ENCODE measurements at places on chromosomes 5 and 9.
A peak's percentile ranks its signal among the peaks of the same experiment; 100 is the strongest.

GRCh38 chr5:71782393-71782770 is 63.3 kb downstream of the CARTPT start:
- no peak for DNase-seq

- no peak for DNase-seq
Observed at GRCh38 chr9:119841016-119841415, 471.8 kb upstream of the BRINP1 start.

- no peak for DNase-seq
Observed at GRCh38 chr9:125436613-125437443, 175.2 kb downstream of the GAPVD1 start.

GRCh38 chr5:74311961-74312360 is 328.6 kb downstream of the ENC1 start:
- DNase-seq = no peak

DNA sequence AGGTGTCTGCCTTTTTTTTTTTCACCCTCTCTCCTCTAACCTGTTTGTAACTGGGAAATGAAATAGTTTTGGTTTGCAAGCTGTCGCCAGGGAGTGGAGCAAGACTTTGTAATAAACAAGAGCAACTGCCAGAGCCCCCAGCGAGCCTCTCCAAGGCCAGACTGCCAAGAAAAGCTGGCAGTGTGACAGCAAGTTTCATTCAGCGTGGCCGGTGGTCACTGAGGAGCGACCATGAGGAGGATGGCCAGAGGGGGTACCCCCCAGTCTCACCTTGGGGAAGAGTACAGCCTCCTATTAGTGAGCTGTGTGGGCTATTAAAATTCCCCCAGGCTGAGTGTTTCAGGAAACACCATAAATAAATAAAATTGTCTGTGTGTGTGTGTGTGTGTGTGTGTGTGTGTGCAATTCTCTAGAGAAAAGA is 49.9 kb downstream of the ZFAND5 start:
- DNase-seq = peak; percentile 63

DNA sequence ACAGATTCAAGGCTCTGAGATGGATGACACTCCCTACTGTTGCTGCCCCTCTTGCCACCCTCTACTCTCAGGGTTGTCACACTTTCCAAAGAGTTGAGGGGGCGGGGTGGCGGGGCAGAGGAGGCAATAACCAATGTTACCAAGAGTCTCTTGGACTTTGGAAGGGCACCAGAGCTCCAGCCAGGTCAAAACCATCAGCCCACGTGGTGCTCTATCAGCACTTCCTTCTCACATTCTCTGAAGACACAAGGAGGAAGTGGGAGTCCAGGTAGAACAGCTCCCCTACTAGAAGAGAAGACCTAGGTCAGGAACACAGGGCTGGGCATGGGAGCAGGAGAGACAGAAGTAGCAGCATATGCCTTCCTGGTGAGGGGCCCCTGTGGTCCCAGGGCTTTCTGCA is 33.0 kb upstream of the PIK3R1 start:
- no peak for DNase-seq

DNA sequence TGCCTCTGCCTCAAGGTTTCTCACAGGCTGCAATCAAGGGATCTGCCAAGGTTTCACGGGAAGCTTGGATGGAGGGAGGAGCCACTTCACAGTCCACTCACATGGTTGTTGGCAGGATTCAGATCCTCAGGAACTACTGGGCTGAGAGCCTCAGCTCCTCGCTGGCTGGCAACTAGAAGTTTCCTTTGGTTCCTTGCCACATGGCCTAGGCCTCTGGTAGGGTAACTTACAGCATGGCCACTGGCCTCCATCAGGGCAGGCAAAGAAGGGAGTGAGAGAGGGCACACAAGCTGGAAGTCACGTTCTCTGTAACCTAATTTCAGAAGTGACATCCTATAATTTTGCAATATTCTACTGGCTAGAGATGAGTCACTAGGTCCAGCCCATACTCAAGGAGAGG is 32.2 kb downstream of the SPOCK1 start:
- no peak for DNase-seq

DNA sequence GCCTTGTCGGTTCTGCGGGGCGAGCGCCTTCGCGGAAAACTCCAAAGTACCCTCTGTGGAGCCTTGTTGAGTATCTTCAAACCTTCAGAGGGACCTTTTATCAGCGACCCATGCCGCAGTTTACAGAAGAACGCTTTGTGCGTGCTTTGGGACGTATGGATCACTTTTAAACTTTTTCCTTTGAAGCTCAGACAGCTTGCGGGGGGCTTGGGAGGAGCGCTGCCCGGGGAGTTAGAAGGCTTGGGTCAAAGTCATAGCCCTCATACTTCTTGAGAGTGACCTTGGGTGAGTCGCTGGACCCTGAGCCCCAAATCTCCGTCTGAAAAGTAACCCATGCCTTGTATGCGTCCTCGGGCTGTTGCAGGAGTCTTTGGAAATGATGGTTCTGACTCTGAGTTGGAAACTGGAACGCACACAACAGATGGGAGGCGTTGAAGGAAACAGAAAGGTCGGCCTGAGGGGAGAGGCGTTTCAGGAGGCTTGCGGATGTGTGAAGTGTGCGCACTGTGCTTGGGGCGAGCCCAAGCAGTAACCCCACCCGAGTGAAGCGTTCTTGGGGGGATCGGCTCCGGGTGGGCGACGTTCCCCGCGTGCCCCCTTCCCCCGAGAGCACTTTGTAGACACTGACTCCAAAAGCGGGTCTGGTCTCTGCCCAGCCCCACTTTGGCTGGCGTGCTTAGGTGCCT is 661 bp upstream of the SLC25A51 start:
- no peak for DNase-seq

DNA sequence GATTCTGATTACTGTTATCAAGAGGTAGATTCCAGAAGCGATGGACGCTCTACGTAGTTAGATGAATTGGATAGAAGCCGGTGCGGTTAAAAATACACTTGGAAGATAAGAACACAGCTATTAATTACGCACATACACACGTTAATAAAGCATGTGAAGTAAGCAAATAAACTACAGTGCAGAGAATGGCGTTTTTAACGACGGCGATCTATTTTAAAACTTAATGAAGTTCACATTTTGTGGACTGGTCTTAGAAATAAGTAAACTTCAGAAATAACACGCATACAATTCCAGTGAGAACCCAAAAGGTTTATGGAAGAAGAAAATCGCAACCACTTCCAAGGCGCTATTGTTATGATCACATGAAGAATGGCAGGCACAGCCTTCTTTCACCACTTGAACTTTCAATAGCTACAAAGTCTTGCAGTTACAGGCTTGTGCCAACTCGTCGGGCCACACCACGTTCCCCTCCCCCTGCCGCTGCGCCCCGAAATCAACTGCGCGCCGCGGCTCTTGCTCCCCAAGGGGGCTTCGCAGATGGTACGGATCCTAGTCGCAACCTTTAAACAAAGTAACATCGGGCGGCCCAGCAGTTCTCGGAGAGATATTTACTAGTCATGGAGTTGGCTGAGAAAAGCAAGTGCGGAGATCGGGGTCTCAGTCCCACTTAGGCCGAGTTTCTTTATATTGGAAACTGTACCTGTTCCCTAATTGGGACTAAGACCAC is 866 bp upstream of the SEMA6A start:
- DNase-seq = no peak

GRCh38 chr9:26656003-26656870 is 236.4 kb downstream of the CAAP1 start:
- DNase-seq = no peak

DNA sequence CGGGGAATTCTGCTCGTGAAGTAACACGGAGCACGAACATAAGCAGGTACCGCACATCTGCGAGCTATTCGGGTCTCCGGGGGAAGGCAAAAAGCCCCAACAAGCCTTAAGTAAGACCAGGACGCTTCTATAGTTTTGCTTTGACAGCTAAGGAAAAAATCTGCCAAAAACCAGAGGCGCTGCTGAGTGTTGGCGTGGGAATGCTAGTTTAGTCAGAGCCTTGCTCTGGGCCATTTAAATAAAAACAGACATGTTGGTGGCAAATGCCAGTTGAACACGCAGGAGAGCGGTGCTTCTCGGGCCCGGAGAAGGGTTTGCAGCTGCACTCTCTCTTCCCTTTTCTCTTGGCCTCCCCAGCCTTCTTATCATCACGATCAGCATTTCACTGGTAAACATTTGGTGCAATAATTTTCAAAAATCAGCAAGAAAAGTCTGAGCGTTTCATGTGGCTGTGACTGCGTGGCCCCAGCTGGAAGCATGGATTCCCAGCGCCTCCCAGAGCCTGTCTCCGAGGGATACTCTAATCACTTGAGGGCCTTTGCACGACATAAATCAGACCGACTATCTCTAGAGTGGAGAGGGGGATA is 6.4 kb upstream of the NOTCH1 start:
- DNase-seq = no peak

GRCh38 chr9:14273696-14274121 is 40.2 kb downstream of the NFIB start:
- no peak for DNase-seq

DNA sequence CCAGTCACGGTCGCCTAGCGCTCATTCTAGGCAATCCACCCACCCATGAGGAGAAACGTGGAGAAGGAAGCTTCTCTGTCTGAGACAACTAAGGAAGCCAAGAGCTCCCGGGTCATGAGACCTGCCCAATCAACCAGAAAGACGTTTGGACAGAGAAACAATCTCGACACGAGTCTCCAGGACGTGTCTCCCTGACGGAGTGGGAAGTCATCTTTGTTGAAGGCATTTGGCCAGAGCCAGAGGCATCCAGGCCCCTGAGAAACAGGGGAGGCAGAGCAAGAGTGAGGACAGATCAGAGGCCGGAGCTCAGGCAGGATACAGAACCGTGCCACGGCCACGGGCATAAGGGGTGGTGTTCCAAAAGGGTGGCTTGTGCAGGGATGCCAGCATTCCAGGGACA is 479.0 kb downstream of the SPATA31A7 start:
- no peak for DNase-seq

- DNase-seq = no peak
Observed at GRCh38 chr9:124015661-124016131, 4.1 kb downstream of the LHX2 start.

GRCh38 chr5:123879071-123879470 is 367.1 kb downstream of the CSNK1G3 start:
- DNase-seq = no peak

DNA sequence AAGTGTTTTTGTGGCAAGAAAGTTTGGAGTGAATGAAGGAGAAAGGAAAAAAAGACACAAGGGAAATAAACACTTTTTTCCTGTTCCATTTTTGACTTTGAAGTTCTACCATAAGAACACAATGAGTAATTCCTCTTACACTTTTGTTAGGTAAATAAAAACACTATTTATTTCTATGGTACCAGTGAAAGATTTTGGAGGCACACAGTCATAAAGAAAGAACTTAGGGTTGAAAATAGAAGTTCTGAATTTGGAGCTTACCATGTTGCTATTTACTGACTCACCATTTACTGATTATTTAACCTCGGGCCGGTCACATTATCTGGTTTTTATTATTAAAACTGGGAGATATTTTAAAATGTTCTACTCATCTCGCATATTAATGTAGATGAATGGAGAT is 367.8 kb downstream of the TLE1 start:
- no peak for DNase-seq

- no peak for DNase-seq
Observed at GRCh38 chr9:74940600-74940999, 12.1 kb downstream of the C9orf40 start.

DNA sequence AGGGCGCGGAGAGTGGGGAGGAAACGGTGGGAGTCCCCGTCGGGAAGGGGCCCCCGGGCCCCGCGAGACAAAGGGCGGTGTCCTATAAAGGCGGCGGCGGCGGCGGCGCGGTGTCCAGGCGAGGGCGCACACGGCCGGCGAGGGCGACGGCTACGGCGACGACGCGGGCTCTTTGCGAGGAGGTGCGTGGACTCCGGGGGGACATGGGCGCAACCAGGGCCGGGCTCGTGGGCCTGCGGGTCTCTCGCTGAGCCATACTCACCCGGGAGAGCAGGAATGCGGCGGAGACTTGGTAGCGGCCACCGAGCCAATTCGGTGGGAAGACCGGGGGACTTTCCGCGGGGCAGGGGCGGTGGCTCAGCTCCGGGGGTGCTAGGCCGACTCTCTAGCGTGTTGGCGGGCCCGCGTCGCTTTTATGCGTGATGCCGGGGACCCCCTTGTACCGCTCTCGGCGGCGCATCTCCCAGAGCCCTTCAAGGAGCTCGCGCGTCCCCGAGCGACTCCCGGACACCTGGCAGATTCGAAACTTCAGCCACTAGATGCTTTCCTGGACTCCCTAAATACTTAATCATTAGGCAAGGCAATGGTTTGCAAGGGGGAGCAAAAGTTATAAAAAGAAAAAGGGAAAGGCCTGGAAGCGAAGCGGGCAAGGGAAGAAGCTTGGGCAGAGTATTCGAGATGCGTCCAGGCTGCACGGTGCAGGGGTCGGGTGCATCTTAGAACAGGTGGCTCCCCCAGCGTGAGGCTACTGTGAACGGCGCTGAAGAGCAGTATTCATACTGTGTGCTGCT is 5.9 kb upstream of the TAL2 start:
- DNase-seq = peak; percentile 19

DNA sequence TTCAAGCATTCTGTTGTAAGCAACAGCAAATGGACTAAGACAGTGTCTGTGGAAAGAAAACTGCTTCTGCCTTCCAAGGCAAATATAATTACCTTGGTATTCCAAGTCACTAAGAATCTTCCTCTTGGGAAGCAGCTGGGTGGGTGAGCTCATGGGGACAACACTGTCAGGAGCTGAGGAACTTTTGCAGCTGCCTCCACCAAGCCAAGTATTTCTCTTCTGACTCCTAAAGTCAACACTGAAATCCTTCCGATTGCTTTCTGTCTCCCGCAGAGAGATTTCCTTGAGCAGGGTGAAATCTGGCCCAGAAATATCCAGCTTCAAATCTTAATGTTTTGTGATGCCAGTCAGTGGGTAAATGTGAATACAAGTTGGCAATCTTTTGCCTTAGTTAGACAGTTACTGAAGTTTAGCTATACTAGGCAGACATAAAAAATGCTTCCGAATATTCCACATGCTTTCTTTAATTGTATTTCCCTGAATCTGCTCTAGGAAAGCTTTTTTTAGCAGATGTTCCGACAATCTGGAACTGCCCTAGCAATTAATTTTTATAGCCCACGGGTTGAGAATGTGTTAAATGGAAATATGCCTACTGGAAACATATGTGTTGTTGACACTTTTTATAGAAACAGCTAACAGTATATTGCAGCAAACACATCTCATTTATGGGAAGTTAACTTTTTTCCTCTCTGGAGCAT is 369.9 kb upstream of the DAB2 start:
- no peak for DNase-seq

- DNase-seq = no peak
Observed at GRCh38 chr5:76219636-76220035, 136.5 kb downstream of the SV2C start.

- DNase-seq = peak; percentile 31
Observed at GRCh38 chr5:136191304-136192014, 1.5 kb downstream of the SMIM32 start.
